ENCODE measurements at places on chromosomes 11 and 22.

DNA sequence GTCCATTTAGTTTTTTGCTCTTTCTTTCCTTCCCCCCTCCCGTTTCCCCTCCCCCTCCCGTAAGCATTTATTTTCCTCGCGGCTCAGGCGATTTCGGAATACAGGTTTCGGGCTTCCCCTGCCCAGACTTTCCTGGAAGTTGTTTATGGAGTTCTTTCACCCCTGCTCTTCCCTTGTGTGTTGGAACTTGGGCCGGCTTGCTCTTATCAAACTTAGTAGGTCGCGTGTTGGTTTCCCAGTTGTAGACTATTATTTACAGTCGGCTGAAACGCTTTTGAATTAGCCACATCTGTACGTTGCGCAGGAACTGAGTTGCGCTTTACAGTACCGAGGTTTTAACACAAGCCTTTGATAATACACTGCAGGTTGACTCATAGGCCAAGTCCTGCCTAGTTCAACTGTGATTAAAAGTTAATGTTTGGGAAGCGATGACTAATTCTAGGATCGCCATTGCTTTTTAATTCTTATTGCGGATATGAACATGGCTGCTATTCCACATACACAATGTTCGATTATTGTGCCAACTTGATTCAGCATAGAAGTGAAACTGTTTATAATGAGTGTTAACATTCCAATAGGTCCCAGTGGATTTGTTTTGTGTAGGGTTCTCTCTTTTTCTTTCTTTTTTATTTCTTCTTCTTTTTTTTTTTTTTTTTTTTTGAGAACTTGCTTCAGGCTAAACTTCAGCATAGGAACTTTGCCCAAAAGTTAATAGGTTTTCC is 1.7 kb downstream of the YAP1 start:
- DNase-seq = no peak

- no peak for DNase-seq
Observed at GRCh38 chr11:1228921-1229451, 6.1 kb downstream of the MUC5B start.

GRCh38 chr11:65506290-65506771 is 7.5 kb downstream of the MALAT1 start:
- no peak for DNase-seq

DNA sequence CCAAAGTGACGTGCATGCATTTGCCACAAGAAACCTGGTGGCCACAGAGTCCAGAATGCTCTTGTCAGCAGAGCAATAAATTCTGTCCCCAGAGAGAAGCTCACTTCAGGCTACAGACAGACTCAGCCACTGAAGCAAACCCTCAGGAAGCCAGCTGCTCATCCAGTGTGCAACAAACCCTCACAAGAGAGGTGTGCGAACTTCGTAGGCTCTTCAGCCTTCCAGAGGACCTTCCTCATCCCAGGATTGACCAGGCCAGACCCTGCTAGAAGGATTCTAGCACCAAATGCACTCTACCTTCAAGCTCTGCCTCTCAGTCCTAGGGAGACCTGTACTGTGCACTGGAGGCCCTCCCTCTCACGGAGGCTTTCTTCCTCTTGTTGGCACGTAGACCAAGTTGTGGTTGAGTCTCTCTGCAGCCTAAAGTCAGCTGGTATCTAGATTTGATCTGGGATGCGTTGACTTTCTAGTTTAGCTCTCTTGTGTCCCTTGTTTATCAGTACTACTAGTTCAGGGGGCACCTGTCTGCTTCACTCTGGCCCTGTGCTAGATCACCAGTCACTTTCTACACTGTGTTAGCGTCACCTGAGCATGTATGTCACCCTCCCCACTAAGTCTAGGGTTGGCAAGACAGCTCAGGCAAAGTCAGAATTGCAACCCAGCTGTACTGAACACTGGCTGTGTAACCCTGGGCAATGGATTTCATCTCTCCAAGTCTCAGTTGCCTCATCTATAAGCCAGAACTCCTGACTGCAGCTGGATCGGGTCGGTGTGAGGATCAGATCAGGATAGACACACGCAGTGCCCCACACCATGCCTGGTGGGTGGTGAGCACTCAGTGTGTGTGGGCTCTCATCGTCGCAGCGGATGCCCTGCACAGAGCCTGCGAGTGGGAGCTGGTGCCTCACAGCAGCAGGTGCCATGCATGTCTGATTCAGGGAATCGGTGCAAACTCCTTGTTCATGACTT is 22.1 kb upstream of the TMPRSS13 start:
- DNase-seq = peak; percentile 19

DNA sequence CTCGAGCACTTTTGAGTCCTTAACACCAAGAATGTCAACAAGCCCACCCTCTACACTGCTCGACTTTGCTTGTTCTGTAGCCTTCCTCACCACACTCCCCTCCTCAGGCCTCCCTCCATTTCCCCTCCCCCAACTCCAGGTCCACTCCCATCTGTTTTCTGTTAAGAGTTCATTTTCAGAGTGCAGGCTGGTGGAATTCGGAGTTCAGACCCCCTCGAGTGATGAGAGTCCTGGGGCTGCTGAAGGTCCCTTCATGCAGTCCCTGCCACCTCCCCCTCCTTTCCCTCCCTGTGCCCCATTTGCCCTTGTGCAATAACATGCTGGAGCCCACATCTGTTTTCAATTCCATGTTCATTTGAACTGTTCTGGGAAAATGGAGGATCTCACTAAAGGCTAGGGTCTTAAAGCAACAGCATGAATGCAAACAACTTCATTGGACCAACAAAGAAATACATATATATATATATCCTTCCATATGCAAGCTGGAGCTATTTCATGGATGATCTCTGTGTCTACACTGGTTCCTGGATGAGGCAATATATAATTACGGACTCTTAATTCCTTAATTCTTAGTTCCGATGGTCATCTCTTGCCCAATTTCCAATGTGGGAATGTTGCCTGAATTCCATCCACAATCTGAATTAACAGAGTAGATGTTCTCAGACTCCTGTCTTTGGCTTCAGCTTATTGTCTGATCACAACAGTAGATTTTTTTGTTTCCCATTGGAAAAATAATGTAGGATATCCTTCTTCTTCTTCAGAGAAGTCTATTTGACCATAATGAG is 340.4 kb downstream of the ETS1 start:
- DNase-seq = no peak

- DNase-seq = no peak
Observed at GRCh38 chr11:19281041-19281440, 40.3 kb upstream of the E2F8 start.

GRCh38 chr11:111540114-111540936 is at the start of gene LAYN:
LAYN (plus strand) TSS chr11:111540720; CDS start chr11:111540844, 124 bp downstream.
- no peak for DNase-seq

DNA sequence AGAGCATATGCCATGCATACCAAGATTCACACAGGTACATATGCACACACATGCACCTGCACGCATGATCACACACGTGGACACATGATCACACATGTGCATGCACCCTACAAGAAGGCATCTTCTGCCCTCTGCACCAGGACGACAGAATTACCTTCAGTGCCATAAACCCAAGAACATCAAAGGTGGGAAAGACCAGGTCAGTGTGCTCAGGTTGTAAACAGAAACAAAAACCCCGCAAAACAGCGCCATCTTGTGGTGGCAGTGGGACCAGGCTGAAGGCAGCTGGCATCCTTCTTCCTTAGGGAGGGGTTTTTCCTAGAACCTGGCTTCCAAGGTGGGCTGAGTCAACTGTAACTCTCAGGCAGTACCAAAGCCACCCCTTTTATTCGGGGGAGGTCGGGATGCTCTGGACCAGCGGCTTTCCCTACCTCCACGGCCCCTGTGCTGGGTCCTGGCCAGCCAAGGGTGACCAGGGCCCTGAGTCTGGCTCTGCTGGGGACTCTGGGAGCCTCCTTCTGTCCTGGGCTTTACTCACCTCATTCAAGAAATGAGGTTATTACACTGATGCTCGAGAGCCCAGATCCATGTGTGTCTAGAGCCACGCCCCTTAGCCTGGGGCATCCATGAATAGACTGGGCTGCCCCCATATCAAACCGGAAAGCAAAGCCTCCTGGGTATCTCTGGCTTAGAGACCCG is 69.4 kb upstream of the FGF3 start:
- peak; percentile 63 for DNase-seq

- DNase-seq = no peak
Observed at GRCh38 chr11:22317656-22318055, 20.5 kb upstream of the SLC17A6 start.

GRCh38 chr11:12102588-12103410 is 7.6 kb upstream of the MICAL2 start:
- no peak for DNase-seq

DNA sequence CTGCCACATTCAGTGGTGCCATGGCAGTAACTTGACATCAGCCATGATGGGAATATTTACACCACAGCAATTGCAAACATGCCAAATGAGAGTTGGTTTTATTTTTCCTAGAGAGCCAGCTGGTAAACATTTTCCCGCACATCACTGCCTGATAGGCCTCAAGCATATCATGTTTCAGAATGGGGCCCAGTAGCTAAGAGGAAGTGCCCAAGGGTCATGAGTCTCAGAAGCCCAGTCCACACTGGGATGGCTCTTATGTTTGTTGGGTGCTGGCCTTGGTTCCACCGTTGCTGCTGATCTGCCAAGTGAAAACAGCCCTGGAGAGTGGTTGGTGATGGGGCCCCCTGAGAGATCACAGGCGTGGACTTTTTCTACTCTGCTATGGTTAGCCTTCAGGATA is 64.3 kb upstream of the NAV2 start:
- DNase-seq = no peak

DNA sequence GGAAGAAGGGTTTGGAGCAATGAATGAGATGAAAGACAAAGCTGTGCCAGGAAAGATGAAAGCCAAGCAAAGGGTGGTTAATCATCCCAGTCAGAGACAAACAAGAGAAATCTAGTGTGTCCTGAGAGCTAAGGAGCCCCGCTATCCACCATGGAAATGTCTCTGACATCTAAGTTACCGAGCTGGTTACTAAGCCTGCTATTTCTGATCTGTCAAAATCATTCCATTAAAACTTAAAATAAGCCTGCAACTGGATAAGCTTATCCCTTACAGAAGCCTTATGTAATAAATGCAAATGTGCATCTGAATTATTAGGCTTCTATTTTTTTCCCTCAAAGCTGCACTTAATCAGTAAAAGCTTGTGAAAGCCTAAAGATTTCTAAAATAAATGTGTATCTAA is 22.1 kb upstream of the SESN3 start:
- no peak for DNase-seq

DNA sequence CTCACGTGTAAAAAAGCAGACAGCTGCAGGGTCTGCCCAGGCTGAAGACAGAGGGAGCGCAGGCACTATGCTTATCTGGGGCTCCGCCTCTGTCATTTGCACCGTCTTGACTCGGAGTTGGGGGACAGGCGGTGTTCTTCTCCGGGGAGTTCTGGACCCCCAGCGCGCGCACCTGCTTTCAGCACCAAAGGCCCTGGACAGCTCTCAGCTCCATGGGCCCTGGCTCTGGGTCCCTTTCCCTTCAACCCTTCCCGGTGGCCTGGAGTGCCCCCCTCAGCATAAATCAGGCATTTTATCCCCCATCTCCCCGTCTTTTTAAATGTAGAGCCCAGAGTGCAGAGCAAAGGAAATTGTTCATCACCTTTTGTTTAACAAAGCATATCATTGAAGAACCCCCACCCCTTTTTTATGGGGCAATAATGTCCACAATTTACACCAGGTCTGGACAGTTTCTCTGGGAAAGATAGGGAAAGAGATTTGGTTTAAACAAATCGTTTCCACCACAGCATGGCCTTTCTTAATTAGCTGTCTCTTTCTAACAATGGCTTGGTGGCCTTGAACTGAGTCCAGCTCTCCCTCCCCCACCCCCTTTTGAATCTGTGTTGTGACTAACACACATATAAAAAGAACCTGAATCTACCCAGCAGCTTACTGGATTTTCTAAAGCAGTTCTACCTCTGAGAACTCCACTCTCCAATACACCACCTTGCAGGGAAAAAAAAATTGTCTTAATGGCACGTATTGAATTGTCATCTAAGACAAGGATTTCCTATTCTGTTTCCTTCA is 1.7 kb downstream of the SEZ6L start:
- no peak for DNase-seq

DNA sequence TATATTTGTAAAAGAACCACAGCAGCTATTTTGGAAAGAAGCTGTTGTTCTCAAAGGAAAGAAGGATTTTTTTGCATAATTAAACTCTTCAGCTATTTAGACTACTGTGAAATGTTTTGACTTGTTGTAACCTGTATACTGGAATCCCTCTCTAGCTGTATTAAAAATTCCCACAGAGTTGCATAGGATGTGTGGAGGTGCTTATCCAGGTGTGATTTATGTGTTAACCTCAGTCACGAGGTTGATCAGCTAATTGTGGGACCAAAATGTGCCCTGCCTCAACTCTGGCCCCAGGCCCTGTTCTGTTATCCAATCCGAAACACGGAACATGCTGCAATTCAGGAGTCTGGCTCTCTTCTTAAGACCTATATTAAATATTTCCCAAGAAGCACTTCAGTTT is 70.1 kb downstream of the LIF start:
- no peak for DNase-seq

GRCh38 chr11:10451426-10452116 is 3.5 kb upstream of the AMPD3 start:
- DNase-seq = no peak

- no peak for DNase-seq
Observed at GRCh38 chr22:40421082-40421350, 50.6 kb downstream of the SGSM3 start.

- DNase-seq = no peak
Observed at GRCh38 chr22:38066381-38067027, 9.3 kb downstream of the PICK1 start.

DNA sequence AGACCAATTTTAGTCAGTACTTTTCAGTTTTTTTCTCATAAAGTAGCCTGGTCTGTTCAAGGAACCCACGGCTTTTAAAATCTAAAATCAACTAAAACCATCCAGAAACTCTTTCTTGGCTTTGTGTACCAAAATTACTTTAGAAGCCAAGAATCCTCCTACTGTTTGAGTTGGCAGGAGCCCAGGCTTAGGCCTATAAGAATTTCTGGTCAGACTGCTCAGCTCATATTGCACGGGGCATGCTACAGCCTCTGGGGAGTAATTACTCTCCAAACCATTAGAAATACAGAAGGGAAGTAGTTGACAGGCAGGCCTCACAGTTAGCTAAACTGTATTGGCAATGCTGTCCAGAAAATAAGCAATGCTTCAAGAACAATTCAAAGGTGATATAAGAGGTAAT is 1862.9 kb upstream of the RAG2 start:
- DNase-seq = no peak

GRCh38 chr11:71971680-71972079 is 27.0 kb upstream of the IL18BP start:
- no peak for DNase-seq

DNA sequence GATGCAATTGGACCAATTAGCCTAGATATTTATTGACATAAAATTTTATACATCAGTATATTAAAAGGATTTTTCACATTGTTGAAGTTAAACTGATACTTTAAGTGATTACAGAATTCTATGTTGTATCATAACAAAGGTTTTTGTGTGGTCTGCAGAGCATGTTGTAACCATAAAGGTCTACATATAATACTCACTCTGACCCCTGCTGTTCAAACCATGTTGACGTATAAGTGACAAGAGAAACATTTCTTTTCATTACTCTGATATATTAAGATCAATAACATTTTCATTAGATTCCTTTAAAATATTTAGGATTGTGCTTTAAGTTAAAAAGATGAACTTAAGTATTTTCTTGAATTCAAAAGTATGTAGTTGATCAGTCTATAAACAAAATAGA is 63.9 kb downstream of the GAS2 start:
- DNase-seq = no peak
